Fibroblast of mammary gland (primary cell): ENCODE measurements at places on chromosomes 1 and 21.

DNA sequence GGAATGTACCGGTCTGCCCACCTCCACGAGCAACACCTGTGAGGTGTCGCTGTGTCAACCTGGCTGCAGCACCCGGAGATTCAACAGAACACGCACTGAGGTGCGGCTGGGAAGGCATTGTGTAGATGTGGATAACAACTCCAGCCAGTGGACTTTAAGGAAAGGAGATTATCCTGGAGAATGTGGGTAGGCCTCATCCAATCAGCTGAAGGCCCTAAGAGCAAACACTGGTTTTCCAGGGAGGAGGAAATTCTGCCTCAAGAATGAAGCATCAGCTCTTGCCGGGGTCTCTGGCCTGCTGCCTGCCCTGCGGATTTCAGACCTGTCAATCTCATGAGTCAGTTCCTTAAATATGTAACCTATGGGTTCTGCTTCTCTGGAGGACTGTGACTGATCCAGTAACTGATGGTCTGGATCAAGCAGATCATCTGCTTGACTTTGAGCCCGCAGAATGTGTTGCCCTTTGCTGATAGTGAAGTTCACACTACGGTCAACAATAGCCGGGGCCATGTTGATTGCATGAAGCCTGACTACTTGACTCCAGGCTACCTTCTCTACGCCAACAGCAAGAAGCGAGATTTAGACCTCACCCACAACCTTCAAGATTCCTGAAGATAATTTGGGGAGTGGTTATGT, 15.9 kb upstream of the PRDM15 start:
- peak; percentile 52 for DNase-seq

- no peak for DNase-seq
Observed at GRCh38 chr1:63906047-63906704, 132.4 kb downstream of the ROR1 start.

- DNase-seq, result peak; percentile 11
Observed at GRCh38 chr1:66211521-66211920, 322.4 kb upstream of the SGIP1 start.

GRCh38 chr1:236129306-236129705, 13.0 kb upstream of the GPR137B start:
- DNase-seq, result no peak

- no peak for DNase-seq
Observed at GRCh38 chr1:3124246-3124645, 55.2 kb downstream of the PRDM16 start.

GRCh38 chr1:159989581-159989980, 35.5 kb upstream of the SLAMF9 start:
- DNase-seq, result no peak
